ENCODE measurements at places on chromosomes 7 and 10.

- no peak for DNase-seq
Observed at GRCh38 chr7:138006106-138006505, 4.2 kb upstream of the CREB3L2 start.

DNA sequence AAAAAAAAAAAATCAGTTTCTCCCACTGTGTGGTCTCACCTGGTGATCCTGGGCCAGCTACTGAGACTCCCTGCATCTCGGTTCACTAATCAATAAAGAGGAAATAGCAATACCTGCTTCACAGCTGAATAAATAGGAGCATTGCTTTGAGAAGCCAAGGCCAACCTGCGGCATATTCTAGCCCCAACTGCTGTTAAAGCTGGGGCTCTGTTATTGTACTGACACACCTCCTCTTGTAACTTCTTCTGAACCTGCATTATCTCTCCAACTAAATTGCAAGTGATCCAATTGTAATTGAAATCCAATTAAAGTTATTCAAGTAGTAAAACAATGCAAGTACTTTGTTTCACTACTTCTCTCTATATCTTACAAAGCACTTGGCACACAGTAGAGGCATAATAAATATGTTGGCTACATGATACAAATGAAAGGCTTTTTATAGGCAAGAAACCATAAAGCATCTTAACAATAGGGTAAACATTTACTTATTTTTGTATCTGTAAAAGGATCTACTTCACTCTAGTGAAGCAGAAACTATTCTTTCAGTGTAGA, 38.4 kb downstream of the AMPH start:
- peak; percentile 7 for DNase-seq

- no peak for DNase-seq
Observed at GRCh38 chr7:156629873-156630272, 10.7 kb upstream of the RNF32 start.

- DNase-seq = no peak
Observed at GRCh38 chr7:48759431-48760080, 164.8 kb upstream of the CDC14C start.

DNA sequence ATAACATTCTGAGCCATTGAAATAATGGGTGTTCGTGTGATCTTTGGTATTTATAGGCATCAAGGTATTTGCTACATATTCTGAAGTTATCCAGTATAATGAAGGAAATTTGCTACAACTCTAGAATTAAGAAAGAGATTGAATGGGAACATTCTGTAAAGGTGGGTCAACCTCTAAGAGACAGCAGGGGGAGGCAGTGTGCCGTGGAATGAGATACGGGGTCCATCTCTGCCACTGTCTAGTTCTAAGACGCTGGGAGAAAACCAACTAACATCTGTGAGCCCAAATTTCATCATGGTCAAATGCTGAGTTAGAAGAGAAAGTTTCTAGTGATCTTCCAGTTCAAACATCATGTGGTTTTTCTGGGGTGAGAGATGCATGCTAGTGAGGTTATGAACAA, 368.9 kb downstream of the SORCS1 start:
- peak; percentile 66 for DNase-seq

Data from kidney (tissue), 22 donors.